Fibroblast of lung (primary cell): ENCODE measurements at places on chromosomes 5 and 9. TPM values are rescaled to one million over a fixed set of nuclear protein-coding genes. Genes with fewer than 3 reads are reported as not detected.
A peak's percentile ranks its signal among the peaks of the same experiment; 100 is the strongest.

SLC38A9 gene
- total RNA-seq, result 46.2 and 49.7 TPM in 2 replicates

NR4A3 gene
- total RNA-seq, result 5.6 and 9.1 TPM in 2 replicates

FABP6 gene
- total RNA-seq, result not detected in 2 replicates

ANKRD34B gene
- not detected in 2 replicates for total RNA-seq

FAM53C gene
- 36.0 and 44.9 TPM in 2 replicates for total RNA-seq

BTNL8 gene
- not detected in 2 replicates for total RNA-seq

SPATA6L gene
- total RNA-seq, result 0.77 and 1.2 TPM in 2 replicates

PCDHB9 gene
- total RNA-seq, result 0.26 and 0.99 TPM in 2 replicates

TRIP13 gene
- 2.1 and 7.4 TPM in 2 replicates for total RNA-seq

LHX6 gene
- total RNA-seq, result not detected in 2 replicates

GRCh38 chr5:137665678-137666460, 70.0 kb downstream of the KLHL3 start:
- DNase-seq, result peak; percentile 11

- no peak for DNase-seq
These were observed 234.5 kb downstream of the CRB2 start for GRCh38 chr9:123590499-123590898.

DNA sequence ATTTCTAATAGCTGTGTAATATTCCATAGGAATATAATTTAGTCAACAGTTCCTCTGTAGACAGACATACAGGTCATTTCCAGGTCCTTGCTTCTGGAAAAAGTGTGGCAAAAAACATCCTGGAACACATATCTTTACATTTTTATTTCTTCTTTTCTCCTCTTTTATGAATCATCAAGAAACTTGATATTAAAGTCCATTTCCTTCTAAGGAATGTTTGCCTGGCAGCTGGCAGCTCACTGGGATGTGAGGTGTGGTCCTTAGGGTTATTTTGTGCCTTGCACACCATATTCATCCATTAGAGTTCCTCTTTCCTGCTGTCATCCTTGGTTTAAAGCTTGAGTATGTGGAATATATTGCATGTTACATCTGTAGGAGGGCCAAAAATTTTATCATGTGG, 122.0 kb downstream of the GALNT10 start:
- peak; percentile 24 for DNase-seq

- no peak for DNase-seq
These were observed 59.5 kb downstream of the TMEM174 start for GRCh38 chr5:73232266-73233041.

DNA sequence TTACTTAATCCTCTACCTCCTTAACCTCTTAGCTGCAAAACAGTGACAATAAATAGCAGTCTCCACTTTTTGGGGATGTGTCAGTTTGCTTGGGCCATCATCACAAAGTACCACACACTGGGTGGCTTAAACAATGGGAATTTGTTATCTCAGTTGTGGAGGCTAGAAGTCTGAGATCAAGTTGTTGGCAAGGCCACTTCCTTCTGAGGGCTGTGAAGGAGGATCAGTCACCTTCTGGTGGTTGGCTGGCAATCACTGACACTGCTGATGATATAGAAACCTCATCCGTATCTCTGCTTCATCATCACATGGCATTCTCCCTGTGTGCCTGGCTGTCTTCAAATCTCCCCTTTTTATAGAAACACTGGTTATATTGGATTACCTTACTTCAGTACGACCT, 187.1 kb upstream of the TBC1D2 start:
- DNase-seq, result no peak

- DNase-seq, result peak; percentile 36
These were observed 27.8 kb downstream of the FGF18 start for GRCh38 chr5:171447226-171447625.

GRCh38 chr5:107300721-107301327, 369.9 kb downstream of the EFNA5 start:
- DNase-seq, result no peak

GRCh38 chr5:87266914-87267573, 639 bp upstream of the RASA1 start:
- DNase-seq, result no peak

- DNase-seq, result peak; percentile 65
These were observed 143.2 kb upstream of the TRIM32 start for GRCh38 chr9:116543731-116544400.

- no peak for DNase-seq
These were observed 734.5 kb upstream of the ZNF608 start for GRCh38 chr5:125480911-125481310.

- DNase-seq, result no peak
These were observed 109.0 kb downstream of the NTRK2 start for GRCh38 chr9:84778570-84778969.

GRCh38 chr5:59418808-59419207, 474.7 kb downstream of the PDE4D start:
- DNase-seq, result no peak

GRCh38 chr5:78592735-78593386, 55.7 kb downstream of the LHFPL2 start:
- DNase-seq, result no peak

- DNase-seq, result no peak
These were observed 57.0 kb downstream of the GOLM1 start for GRCh38 chr9:86042199-86042978.

DNA sequence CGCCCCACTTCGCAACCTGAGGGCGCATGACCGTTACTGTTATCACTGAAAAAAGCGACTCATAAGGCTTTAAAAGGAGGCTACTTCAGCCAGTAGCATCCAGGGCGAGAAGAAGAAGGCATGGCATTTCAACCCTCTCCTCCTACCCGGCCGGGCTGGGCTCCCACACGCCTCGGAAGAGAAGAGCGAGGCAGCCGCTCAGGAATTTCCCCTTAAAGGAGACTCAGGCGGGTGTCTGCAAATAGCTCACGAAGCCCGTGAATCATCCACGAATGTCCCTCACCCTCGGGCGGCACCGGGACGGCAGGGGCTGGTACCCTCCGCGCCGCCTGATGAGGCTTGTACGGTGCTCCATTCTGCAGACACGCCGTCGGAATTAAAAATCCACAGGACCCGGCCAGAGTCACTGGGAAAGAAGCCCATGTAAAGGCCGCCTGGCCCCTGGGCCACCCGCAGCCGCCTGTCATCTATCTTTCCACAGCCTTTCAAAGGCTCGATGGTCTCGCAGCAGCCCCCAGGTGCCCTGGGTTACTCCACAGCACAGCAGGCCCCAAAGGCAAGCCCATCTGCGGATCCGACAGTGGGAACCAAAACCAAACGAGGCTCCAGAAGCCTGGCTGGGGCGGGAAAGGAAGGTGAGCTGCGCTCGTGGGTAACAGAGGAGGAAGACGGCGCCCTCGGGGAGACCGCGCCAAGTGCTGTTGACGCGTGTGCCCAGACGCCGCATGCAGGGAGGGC, 11.8 kb downstream of the SLC12A7 start:
- peak; percentile 13 for DNase-seq

GRCh38 chr9:136858844-136859757, 7.0 kb downstream of the MAMDC4 start:
- DNase-seq, result peak; percentile 45

GRCh38 chr5:43482490-43483297, 971 bp downstream of the TMEM267 start:
- DNase-seq, result peak; percentile 20

- no peak for DNase-seq
These were observed 36.0 kb upstream of the OLFM1 start for GRCh38 chr9:135051316-135052038.

DNA sequence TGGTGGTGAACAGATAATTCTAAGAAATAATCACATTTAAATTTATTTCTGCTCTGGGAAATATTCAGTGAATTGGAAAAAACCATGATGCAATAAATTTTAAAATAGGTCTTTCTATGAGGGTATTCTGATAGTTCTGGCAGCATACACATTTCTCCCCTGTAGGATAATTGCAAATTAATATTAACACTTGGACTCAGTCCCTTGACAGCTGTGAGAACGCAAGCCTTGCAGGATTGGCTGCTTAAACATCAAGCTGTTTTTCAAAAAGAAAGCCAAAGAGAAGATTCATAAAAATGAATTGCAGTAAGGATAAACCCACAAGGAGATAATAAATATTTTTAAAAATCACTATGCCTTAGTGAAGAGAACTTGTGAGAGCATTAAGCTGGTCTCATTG, 180.0 kb downstream of the MTRR start:
- DNase-seq, result no peak

DNA sequence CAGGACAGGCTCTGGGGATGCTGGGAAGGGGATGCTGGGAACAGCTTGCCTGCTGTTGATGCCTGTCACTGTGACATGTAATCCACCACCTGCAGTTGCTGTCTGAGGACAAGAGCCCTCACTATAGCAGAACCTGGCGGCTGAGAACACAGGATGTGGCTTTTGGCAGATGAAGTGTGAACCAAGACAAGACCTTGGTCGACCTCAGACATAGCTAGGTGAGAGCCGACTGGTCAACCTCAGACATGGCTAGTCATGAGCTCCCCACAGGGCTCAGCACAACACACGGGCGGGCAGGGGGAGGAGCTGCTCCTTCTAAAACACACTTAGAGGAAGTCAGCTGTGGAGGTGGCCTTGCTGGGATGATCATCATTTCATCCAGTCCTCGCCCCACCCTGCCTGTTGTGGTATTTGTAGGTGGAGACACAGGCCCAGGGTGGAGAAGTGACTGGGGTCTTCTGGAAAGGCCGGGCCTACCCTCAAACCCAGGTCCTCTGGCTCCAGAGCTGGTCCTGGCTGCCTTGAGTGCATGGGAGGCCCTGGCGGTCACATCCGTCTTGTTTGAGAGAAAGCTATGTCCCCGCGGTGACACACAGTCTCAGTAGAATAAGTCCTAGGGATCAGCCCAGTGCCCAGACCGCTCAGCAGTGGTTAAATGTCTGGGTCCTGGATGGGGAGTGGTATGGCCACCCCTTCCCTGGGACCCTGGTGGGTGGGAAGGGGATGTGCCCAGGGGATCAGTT, 6.1 kb downstream of the SUSD3 start:
- DNase-seq, result no peak

DNA sequence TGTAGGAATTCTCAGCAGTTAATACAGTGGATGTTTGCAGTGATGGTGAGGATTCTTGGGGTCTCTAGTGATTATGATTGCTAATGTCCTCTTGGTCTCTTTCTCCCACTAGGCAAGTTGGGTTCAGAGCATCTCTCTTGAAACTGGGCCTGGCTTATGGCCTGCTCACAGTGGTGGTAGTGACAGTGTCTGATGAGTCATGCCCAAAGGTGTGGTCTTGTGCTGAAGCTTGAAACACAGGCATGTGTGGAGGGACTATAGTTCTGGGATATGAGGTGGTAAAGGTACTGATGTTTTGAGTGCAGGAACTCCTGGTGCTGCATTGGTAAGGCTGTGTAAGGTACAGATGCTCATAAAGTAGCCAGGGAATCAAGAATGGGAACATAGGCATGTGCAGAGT, 231.1 kb downstream of the FAM170A start:
- DNase-seq, result no peak
